SHP77 treated with DMSO at 0.1 percent for 48 hours (cell line): ENCODE measurements at places on chromosomes 3 and 15.

DNA sequence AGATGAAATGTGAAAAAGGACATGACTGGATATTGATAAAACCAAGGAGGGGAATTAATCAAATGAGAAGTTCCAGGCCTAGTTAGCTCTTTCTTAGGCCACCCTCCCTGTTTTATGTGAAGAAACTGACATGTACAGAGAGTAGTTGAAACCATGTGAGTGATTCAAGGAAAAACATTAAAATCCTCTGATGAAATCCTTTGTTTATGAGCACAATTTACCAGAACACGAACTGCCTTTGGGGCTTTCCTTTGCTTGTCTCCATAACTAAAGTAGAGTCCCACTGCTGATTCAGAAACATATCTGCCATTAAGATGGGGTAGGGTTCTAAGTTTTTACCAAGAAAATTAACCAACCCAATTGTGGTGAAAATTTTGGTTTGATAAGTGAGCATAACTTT is 558.3 kb downstream of the NR2F2 start:
- DNase-seq = no peak

- DNase-seq = peak; percentile 22
Observed at GRCh38 chr15:70299931-70300869, 202.5 kb upstream of the TLE3 start.

DNA sequence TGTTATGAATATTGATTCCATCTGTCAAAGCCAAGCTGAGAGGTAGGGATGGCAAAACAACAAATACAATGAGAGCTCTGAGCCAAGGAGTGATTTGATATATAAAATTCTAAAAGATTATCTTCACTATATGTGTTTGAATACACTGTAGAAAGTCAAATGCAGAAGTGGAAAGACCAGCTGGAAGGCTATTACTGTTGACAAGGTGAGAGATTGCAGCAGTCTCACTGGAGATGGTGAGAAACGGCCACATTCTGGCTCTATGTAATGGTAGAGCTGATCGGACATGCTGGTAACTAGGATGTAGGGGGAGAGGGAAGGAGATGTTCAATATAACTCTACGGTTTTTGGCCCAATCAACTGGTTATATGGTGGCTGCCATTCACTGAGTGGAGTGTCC is 434.2 kb upstream of the SUCLG2 start:
- DNase-seq = no peak

DNA sequence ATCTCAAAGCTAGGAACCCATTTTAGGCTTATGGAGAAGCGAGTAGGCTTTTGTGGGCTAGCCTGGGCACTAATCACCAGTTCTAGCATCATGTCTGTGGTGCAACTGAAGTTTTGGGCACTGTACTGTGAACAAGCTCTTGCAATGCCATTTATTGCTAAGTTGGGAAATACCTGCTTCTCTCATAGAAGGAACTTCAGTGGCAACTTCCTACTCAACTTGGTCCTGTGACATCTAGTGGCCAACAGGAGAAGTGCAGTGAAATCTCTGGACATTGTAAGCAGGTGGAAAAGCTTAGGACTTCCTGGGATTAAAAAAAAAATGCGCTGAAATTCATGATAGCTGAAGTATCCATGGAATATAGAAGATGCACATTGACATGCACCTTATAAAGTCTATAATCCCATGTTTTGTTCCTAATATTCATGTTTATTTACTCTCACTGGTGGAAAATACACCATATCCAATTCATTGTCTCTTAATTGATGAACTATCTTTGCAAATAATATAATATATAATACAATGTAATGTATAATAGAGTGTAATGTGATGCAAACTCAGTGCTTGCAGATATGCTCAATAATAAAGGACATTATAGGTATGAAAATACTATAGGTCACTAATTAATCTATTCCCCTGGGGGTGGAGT is 6.5 kb upstream of the ALDH1A3 start:
- DNase-seq = peak; percentile 33

DNA sequence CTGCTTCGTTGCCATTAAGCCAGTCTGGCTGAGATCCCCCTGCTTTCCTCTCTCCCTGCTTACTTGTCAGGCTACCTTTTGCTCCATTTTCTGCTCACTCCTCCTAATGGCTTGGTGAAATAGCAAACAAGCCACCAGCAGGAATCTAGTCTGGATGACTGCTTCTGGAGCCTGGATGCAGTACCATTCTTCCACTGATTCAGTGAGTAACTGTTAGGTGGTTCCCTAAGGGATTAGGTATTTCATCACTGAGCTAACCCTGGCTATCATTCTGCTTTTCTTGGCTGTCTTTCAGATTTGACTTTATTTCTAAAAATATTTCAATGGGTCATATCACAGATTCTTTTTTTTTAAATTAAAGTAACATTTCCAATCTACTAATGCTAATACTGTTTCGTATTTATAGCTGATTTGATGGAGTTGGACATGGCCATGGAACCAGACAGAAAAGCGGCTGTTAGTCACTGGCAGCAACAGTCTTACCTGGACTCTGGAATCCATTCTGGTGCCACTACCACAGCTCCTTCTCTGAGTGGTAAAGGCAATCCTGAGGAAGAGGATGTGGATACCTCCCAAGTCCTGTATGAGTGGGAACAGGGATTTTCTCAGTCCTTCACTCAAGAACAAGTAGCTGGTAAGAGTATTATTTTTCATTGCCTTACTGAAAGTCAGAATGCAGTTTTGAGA is 25.0 kb downstream of the CTNNB1 start:
- DNase-seq = no peak

- DNase-seq = no peak
Observed at GRCh38 chr3:77041811-77042210, 1.9 kb downstream of the ROBO2 start.

DNA sequence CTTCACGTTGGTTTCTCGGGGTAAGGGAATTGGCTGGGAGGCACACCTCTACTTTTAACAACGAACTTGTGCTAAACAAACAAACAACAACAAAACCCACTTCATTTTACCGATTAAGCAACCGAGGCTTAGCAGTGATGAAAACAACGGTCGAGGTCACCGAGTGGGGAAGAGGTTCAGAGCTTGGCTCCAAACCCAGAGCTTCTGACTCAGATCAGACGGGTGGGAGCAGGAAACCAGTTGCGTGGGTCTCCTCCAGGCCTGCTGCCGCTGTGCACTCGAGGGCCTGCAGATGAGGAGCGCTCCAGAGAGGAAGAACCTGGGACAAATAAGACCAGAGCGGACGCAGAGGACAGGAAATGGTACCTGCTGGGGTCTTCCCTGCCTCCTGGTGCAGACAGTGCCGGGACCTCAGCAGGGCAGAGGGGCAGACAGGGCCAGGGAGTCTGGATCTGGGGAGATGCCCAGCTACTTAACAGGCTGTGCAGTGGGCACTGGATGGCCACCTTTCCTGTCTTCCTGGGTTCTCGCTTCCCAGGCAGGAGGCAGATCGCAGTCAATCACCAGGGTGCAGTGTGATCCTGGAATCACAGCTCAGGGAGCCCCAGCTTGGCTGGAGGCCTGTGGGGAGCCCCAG is 99.0 kb upstream of the MEF2A start:
- no peak for DNase-seq

DNA sequence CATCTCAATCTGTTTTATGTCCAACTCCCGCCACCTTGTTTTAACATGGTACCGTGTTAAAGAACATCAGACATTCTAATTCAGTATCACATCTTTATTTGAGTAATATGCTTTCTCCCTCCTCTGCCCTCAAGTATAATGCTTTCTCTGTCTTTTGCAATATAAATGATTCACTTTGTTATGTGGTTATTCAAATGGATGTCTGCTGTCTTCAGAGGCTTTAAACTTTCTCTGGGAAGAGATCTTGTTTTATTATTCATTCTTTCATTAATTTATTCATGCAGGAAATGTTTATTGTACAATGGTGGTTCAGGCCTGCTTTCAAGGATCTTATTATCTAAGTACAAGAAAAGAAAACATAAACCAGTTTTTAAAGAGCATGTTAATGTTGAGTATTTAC is 57.1 kb downstream of the RAP2B start:
- no peak for DNase-seq

DNA sequence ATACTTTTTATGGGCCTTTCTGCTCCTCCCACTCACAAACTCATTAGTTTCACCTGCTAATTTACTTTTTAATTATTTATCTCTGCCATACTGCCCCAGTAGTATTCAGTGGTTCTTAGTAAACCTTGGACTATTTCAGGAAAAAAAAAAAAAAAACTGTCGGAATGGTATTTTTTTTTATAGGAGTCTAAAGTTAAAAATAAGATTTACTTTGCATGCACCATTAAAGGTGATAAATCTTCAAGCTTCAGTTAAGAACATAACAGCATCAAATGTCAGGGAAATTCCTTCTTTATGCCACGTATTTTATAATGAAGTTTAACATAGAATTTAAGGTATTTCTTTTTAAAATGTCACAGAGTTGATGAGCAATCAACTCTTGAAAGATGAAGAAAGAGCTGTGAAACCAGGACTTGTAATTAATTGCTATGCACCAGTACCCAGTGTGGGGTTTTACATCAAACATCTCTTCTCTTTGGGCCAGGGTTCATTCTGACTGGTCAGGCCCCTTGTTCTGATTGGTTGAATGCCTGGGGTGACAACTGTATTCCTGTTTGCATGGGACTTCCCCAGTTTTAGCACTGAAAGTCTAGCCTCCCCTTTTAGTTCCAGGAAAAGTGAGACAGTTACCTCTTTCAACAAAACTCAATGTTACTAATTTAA is 40.3 kb upstream of the PTPRG start:
- DNase-seq = no peak

DNA sequence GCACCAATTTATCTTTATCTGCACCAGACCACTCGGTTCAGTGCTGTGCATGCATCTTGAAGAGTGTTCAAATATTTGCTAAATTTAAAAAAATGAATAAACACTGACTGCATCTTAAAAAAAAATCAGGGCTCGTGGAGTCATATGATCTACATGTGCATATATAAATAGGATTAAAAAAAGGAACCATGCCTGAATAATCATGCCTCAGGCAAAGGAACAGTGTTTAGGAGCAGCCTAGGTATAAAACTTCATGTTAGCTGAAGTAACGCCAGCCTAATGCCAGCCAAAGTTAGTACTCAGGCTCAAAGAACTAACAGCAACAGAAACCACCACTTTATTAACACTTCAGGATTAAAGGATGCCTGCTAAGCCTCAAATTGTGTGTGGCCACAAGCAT is 9.5 kb downstream of the ABCC5 start:
- no peak for DNase-seq

DNA sequence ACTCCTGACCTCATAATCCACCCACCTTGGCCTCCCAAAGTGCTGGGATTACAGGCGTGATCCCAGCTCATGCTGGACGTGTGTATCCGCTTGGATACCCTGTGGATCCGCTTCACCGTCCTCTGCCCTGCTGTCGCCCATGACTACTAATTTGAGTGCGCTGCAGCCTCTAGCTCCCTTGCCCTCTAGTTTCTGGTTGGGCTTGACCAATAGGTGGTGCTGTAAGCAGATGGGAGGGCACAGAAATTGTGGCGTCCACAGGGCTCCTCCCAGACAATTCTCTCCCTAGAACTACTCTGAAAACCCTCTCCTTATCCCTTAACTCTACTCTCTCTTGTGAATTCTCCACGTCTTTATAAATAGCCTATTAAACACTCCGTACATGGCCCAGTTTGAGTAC is 36.2 kb downstream of the ZPLD1 start:
- no peak for DNase-seq

DNA sequence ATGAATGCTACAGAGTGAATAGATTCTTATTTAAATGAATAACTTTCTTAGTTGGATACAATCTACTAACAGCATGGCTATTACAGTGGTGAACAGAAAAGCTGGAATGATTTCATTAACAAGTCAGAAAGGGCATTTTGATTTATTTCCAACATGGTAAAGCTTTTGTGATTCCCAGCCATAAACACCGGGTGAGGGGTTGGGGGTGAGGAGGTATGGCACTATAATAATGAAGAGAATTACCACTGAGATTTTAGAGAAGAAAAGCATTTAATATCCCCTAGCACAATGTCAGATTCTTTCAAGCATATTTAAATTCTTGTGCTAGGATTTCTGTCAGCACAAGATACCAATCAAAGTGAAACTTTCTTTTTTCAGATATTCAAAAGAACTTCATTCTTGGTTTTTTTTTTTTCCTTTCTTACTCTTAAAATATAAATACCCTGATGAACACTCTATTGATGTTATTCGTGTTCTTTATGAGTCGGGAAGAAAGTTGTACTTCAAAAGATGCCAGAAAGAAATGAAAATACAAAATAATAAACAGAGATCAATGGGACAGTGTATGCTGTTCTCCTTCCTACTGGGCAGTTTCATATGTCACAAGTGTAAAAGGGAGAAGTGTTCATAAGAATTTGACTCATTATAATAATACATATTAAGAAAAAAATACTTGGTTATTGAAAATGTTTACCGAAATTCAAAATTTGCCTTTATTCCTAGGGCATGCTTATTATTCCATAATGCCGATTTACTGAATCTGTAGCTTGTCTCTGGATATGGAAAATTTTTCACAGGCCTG is 522.8 kb downstream of the CADM2 start:
- no peak for DNase-seq

DNA sequence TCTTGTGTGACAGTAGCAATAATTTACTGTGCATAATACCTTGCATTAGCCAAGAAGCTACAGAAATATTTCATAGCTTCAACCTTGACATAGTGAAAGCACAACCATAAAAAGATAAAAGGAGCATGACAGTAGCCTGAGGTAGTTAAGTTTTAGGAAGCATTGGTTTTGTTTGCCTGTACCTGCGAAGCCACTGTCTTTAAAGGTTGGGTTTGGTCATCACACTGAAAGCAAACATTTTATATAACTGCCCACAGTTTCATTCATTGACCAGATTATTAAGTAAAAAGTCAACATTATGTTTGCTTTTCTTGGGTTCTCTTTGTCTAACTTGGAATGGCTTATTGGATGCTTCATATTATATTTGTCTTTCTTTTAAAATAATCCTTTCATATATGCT is 450.1 kb upstream of the IL12A start:
- DNase-seq = no peak

GRCh38 chr3:120171134-120171873 is 77.1 kb upstream of the GSK3B start:
- no peak for DNase-seq

- no peak for DNase-seq
Observed at GRCh38 chr3:132256989-132257388, 60.2 kb upstream of the ACP3 start.

- DNase-seq = no peak
Observed at GRCh38 chr3:124115279-124115678, 123.4 kb upstream of the ROPN1 start.

DNA sequence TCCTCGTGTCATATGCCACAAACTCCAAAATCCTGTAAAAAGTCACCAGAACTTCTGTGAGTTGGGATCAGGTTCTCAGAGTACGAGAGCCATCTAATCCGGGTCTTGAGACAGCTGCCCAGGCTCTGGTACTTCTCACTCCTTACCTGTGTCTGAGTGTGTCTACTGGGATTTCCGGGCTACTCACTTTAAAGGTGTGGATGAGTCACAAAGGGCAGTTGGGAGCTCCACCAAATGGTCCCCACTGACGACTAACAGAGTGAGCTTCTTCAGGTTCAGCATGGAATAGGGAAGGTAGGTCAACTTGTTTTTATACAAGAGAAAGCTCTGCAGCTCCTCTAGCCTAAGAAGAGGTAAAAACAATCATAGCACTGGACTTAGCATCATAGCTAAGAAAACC is 29.5 kb downstream of the RTP3 start:
- DNase-seq = no peak
